ENCODE measurements at places on chromosomes 7 and 10. TPM values are rescaled to one million over a fixed set of nuclear protein-coding genes. Genes with fewer than 3 reads are reported as not detected.

- H3K4me3 ChIP-seq, result no peak overlapping the region
- no peaks in the 10 kb centered on the region for H3K4me1 ChIP-seq
- H3K27me3 ChIP-seq, result peaks cover 9% of the 10 kb centered on the region
- no peak for DNase-seq
- H3K27ac ChIP-seq, result no peak overlapping the region
These were observed 263.8 kb downstream of the PTPRN2 start for GRCh38 chr7:158323741-158324396.

DNA sequence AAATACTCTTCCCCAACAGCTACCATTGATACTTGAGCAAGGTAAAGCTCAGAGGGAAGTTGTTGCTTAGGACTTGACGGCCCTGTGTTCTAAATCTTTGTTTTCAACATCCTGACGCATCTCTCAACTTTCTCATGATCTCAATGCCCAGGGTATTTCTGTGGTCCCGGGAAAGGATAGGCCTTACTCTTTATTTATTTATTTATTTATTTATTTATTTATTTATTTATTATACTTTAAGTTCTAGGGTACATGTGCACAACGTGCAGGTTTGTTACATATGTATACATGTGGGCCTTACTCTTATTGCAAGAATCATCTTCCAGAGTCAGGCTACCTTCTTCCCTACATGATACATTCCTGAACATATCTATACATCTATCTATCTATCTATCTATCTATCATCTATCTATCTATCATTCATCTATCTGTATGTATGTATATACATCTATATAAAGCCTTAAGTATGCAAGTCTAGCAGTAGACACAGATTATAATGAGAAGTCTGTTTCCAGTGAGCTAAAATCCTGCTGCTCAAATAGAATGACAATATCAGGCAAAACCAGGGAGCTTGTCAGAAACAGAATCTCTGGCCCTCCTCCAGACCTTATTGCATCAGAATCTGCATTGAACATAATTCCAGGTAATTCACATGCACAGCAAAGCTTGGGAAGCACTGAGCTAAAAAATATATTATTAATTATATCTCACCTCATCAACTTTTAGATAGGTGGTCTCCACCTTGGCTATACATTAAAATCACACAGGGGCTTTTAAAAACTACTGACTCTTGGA lies 12.2 kb upstream of the CPA5 start:
- H3K27ac ChIP-seq, result no peak overlapping the region
- H3K4me3 ChIP-seq, result no peak overlapping the region
- no peaks in the 10 kb centered on the region for H3K4me1 ChIP-seq
- no peaks in the 10 kb centered on the region for H3K27me3 ChIP-seq
- H3K36me3 ChIP-seq, result no peaks in the 10 kb centered on the region
- no peak for DNase-seq

DNA sequence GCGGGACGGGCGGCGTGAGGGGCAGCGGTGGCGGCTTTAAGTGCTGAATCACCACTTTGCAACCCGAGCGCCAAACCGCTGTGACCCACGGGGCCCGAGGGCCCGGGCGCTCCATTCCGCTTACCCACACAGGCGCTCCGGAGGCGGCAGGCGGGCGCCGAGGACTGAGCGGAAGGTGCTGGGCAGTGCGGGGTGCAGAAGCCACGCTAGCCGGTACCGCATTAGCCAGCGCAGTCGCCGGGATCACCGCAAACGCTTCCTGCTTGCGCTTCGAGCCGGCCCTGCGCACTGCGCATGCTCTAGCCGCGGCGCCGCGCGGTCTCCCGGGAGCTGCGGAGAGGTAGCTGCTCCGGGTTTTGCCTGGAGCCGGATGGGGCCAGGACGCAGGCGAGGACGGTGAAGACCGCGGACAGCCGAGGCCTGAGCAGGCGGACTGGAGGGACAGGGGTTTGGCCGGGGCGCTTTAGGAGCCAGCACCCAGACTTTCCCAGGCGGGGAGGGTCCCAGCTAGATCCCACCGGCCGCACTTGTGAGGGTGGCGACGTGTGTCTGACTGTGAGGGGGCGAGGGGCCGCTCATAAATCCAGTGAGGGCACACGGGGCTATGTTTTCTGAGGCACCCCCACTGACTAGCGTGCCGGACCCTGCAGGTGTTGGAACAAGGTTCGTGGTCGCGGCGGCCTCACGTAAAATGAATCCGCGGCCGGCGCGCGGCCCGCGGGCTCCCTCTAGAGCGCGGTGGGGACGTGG lies at the start of gene IDE:
Gene IDE (minus strand): TSS at position 296 of the 750 bp plus-strand sequence. CDS start 74 bp downstream, at position 222.
- peak within 1 kb of the TSS; percentile 91 for H3K27ac ChIP-seq
- no peaks in the 10 kb centered on the region for H3K27me3 ChIP-seq
- peak within 1 kb of the TSS; percentile 96 for H3K4me3 ChIP-seq
- peaks cover 20% of the 10 kb centered on the region for H3K4me1 ChIP-seq
- DNase-seq, result peak; percentile 95

DNA sequence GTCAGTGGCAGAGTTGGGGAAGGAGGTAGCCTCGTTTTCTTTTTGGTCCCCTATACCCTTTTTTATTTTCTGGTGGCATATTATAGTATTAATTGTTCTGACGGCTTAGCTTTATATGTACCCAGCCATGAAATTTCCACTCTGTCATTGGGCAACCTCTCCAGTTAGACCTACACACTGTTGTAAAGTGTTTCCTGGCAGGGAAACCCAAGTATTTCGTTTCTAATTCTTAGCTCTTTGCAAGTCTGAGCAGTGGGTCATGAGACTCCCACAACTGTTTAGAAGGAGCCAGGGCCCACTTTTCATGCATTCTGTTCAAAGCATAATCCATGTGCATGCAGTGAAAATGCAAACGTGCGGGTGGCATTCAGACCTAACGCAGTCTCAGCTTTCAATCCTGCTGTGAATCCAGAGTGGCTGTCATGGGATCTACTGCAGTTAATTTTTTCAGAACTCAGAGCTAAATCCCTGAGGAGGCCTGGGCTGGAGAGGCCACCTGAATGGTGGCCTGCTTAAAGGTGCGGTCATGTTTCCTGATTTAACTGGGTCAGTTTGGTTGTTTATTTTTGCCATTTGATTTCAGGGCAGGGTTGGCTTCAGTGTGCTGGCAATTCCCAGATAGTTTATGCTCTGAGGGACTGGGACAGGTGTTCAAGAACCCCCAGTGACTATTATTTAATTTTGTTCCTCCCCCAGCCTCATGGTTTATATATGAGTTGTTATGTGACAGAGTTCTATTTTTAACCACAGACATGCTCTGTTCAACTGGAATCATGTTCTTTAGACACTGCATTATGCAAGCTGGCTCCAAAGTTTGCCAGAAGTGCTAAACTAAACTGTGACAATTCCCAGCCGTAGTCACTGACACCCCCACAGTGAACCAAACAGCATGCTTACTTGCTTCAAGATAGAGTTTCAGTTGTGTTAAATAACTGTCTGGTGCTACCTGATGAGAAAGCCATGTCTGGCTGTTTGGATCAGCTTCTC lies 27.4 kb upstream of the SYPL1 start:
- no peak overlapping the region for H3K27ac ChIP-seq
- no peak overlapping the region for H3K4me3 ChIP-seq
- H3K4me1 ChIP-seq, result peaks cover 6% of the 10 kb centered on the region

GRCh38 chr7:15781944-15782343 lies 95.5 kb upstream of the MEOX2 start:
- DNase-seq, result no peak
- no peaks in the 10 kb centered on the region for H3K27me3 ChIP-seq
- H3K4me3 ChIP-seq, result no peak overlapping the region
- no peak overlapping the region for H3K27ac ChIP-seq
- no peaks in the 10 kb centered on the region for H3K4me1 ChIP-seq

DNA sequence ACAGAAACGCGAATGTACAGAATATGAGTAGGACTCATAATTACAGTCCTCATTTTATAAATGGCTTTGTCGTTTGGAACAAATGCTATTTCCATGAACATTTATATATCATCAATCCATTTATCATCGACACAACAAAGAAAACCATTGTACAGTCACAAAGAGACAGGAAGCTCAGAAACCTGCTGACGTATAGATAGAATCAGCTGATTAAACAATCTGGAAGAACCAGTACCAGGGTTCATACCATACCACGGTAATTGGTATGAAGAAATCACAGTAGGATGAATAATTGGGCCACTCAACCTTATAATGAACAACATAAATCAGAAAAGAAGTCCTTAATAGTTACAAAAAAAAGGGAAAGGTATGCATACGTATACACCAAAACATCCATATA lies 295.0 kb downstream of the PARD3 start:
- H3K4me1 ChIP-seq, result peaks cover 4% of the 10 kb centered on the region
- H3K4me3 ChIP-seq, result no peak overlapping the region
- H3K27me3 ChIP-seq, result no peaks in the 10 kb centered on the region
- no peak overlapping the region for H3K27ac ChIP-seq
- DNase-seq, result no peak

GRCh38 chr7:134104166-134104565 lies 23.0 kb upstream of the LRGUK start:
- H3K27ac ChIP-seq, result no peak overlapping the region
- no peaks in the 10 kb centered on the region for H3K36me3 ChIP-seq
- no peak for DNase-seq
- no peaks in the 10 kb centered on the region for H3K4me1 ChIP-seq
- no peak overlapping the region for H3K4me3 ChIP-seq

- H3K27ac ChIP-seq, result no peak overlapping the region
- DNase-seq, result no peak
- no peaks in the 10 kb centered on the region for H3K4me1 ChIP-seq
- H3K4me3 ChIP-seq, result no peak overlapping the region
- no peaks in the 10 kb centered on the region for H3K36me3 ChIP-seq
These were observed 131.9 kb downstream of the SDK1 start for GRCh38 chr7:3432911-3433310.

DNA sequence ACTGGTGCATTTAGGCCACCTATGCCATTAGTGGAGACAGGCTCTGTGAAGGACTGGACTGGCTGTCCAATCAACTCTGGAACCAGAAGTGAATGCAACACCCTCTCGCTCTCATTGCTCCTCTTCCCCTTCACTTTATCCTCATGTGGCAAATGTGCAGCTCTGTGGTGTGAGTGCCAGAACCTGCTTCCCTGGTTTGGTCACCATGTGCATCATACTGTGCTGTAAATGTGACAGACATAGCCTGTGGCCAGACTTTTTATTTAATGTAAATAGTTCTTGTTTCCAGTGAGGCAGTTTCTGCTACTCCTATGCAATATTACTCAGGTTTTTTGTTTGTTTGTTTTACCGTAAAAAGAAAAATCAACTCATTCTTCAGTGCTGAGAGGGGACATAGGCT lies 73.0 kb upstream of the PPP1R9A start:
- H3K36me3 ChIP-seq, result no peaks in the 10 kb centered on the region
- H3K27me3 ChIP-seq, result no peaks in the 10 kb centered on the region
- H3K27ac ChIP-seq, result no peak overlapping the region
- no peak overlapping the region for H3K4me3 ChIP-seq

The FGF8 gene
- total RNA-seq, result 1.2 TPM

The SAP25 gene
- 6.4 TPM for total RNA-seq

The ITIH5 gene
- 10.5 TPM for total RNA-seq
